ENCODE measurements at places on chromosomes 2 and 18. TPM values are rescaled to one million over a fixed set of nuclear protein-coding genes. Genes with fewer than 3 reads are reported as not detected.

- DNase-seq = no peak
These were observed 27.8 kb downstream of the MTX2 start for GRCh38 chr2:176297067-176297466.

The MC4R gene
- total RNA-seq = not detected

GRCh38 chr18:27240383-27240782 lies 55.3 kb upstream of the CHST9 start:
- DNase-seq = no peak

DNA sequence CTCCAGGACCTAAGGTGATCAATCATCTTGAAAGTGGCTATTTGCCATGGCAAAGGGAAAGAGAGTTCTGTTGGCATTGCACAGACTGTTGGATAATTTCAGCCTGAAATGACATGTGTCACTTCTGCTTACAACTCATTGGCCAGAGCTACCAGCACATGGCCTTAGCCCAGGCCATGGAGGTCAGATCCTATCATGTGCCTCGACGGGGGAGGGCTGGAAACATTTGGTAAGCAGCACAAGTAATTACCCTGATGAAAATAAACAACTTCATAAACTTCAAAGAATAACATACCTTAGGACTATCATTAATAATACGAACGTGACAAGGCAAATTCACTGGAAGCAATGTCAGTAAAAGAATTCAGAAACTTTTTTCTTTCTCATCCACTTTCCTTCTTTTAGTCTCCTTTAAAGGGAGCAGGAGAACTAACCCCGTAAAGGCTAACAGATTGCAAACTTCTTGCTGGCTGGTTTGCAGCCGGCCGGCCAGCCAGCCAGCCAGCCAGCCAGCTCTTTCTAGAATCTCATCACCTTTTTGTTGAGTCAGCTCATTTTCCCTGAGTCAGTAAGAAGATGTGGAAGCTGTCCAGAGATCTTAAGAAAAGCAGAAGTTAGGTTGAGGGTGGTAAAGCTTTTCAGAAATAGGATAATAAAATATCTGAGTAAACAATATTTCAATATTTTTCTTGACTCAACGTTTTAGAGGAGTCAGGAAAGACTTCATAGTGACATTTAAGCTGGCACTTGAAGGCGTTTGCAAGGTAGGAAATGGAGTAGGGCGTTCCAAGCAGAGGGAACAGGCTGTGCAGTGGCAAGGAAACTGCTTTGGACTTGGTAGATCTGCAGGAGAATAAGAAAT lies 31.9 kb downstream of the CNRIP1 start:
- peak; percentile 15 for DNase-seq

- DNase-seq = no peak
These were observed 2.8 kb downstream of the CYTIP start for GRCh38 chr2:157441072-157441454.
